ENCODE measurements at places on chromosomes 16 and 17. TPM values are rescaled to one million over a fixed set of nuclear protein-coding genes. Genes with fewer than 3 reads are reported as not detected.

CCL15 gene
- total RNA-seq = not detected

KRTAP3-1 gene
- total RNA-seq = not detected

KNOP1 gene
- 39.7 TPM for total RNA-seq

TMC6 gene
- total RNA-seq = 20.9 TPM

STH gene
- not detected for total RNA-seq

SLFN5 gene
- 19.0 TPM for total RNA-seq

TMEM132E gene
- total RNA-seq = 0.48 TPM

C16orf92 gene
- 8.9 TPM for total RNA-seq

MAFG gene
- total RNA-seq = 8.4 TPM

ANKRD13B gene
- 3.6 TPM for total RNA-seq

MRPL45 gene
- 7.5 TPM for total RNA-seq

DOC2B gene
- total RNA-seq = 2.2 TPM

PAGR1 gene
- 13.7 TPM for total RNA-seq

LITAFD gene
- 0.48 TPM for total RNA-seq

EMC8 gene
- total RNA-seq = 13.5 TPM

TBC1D3K gene
- total RNA-seq = not detected

ST6GALNAC2 gene
- total RNA-seq = not detected

IL34 gene
- total RNA-seq = 22.6 TPM

NFATC2IP gene
- 17.6 TPM for total RNA-seq

CA4 gene
- total RNA-seq = not detected

CLEC19A gene
- total RNA-seq = 2.9 TPM

VEZF1 gene
- 50.3 TPM for total RNA-seq

EFCAB5 gene
- 4.3 TPM for total RNA-seq

TNP2 gene
- total RNA-seq = 5.3 TPM

ATXN1L gene
- 16.4 TPM for total RNA-seq

TBC1D16 gene
- 21.7 TPM for total RNA-seq

TSPOAP1 gene
- 18.1 TPM for total RNA-seq

TUBG2 gene
- total RNA-seq = 21.4 TPM

CACNG1 gene
- total RNA-seq = not detected

ZCCHC14 gene
- total RNA-seq = 13.7 TPM

SHCBP1 gene
- total RNA-seq = 35.6 TPM

PYDC1 gene
- total RNA-seq = not detected

ZG16 gene
- 2.2 TPM for total RNA-seq

COPS3 gene
- total RNA-seq = 67.2 TPM

KSR1 gene
- 43.1 TPM for total RNA-seq

CYGB gene
- 0.24 TPM for total RNA-seq

ACAP1 gene
- total RNA-seq = 5.3 TPM

GAST gene
- total RNA-seq = not detected

ADAP2 gene
- 62.4 TPM for total RNA-seq

RTN4RL1 gene
- not detected for total RNA-seq

CA5A gene
- total RNA-seq = 0.72 TPM

C1QTNF1 gene
- 41.7 TPM for total RNA-seq

DGKE gene
- total RNA-seq = 10.4 TPM

TP53TG3F gene
- total RNA-seq = 0.48 TPM

ATP2A1 gene
- 0.24 TPM for total RNA-seq

FOXN1 gene
- total RNA-seq = not detected

APOH gene
- not detected for total RNA-seq

MYL4 gene
- 48.9 TPM for total RNA-seq

Data from umbilical cord (tissue), 2 donors.